ENCODE measurements at places on chromosomes 7 and 10.
A peak's percentile ranks its signal among the peaks of the same experiment; 100 is the strongest.

DNA sequence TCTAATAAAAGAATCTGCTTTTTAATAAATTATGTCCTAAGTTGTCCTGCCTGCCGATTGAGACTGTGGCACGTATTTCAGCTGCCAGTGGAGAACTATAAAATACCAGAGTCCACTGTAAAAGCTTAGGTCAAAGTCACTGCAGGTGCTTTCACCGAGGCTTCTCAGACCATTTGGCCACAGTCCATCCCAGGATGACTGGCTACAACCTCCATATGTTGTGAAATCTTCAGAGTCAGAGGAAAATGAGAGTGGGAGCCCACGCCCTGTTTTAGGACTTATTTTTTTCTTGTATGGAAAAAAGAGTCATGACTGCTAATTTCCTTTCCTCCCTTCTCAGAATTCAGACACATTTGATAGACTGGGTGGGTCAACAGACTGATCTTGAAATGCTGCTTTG lies 182.9 kb downstream of the ANK3 start:
- DNase-seq = no peak

DNA sequence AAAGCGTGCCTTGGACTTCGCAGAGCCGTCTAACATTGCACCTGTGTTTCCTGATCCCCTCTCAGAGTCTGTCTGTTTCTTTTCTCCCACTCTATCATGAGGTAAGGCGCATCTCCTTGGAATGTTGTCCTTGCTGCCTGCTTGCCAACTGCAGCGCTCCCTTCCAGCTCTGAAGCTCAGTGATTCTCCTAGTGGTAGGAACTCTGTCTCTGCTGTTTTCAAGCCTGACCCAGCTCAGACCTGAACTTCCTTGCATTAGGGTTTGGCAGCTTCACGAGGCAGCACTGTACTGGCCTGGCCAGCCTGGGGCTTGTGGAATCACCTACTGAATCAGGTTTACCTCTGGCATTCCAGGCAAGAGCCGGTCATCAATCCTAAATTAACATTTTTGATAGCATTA lies 123.9 kb downstream of the CREB5 start:
- DNase-seq = no peak

DNA sequence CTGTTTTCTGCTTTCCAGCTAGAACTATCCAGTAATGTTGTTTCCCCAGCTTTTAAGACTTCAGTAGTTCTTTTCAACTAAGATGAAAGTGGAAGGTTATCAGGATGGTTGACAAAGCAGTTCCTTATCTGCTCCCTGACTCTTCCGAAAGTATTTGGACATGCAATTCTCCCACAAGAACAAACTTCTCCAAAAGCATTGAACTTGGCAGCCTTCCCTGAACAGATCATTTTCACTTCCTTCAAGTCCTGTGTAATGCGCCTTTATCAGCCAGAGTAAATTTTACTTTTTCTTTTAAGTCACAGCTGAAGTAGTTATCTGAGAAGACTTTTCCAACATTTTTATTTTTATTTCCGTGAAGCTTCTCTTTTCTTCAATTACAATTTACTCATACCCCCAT lies 39.7 kb downstream of the CDC14C start:
- DNase-seq = no peak

DNA sequence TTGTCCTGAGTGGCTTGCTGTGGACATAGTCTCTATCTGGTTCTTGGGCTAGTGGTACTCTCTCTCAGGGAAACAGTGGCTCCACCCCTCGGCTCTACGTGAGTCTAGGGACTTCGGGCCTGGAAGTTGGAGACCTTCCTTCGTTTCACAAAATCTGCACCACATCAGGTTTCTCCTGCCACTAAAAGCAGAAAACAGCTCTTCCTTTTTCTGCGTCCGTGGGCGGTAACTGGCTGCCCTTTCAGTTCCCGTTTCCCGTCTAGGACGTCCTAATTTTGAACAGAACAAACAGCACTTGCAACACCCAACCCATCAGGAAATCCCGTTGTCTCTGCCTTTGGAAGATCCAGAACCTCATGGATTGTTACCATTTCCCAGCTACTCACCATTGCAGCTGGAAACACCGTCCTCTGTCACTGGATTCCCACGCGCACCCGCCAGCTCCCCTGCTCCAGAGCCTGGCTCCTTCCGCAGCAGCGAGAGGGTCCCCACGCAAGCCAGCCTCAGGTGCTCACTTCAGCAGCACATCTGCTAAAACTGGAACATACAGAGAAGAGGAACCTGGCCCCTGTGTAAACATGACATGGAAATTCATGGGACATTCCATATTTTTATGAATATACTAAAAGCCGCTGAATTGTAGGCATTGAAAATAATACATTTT lies 311.4 kb upstream of the AKR1E2 start:
- no peak for DNase-seq

DNA sequence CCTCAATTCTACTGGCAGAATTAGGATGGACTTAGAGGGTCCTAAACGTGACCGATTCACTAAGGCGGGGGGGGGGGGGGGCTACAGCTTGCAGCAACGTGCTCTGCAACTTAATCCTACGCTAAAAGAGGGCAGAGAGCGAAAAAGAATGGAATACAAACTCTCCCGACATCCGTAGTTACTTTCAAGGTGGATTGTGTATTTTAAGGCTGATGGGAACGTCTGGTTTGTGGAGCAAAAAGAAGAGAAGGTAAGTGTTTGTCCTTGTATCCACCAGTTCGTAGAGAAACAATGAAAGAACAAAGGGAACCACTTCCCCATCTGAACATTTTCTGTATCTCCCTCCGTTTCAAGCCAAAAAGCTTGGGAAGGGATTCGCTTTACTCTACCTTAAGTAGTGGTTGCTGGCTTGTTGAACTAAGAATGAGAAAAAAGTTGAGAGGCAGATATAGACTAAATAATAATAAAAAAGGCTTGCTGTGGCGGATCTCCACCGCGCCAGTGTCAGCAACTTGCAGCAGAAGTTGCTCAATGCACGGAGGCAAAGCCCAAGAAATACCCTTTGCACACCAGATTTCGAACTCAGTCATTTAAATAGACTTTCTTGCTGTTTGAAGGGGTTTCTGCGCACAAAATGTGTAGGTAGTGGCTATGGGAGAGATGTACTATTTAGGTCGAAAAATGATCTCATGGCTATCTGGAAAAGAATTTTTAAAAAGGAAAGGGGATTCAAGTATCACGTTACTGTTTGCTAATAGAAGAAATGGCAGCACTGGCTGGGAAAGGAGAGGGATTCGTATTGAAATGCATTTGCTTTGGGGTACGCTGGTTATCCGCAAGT lies 736 bp downstream of the SKIDA1 start:
- DNase-seq = peak; percentile 47

- DNase-seq = no peak
Observed at GRCh38 chr10:52229291-52229931, 84.7 kb upstream of the DKK1 start.
